ENCODE measurements at places on chromosomes 6 and 20.

DNA sequence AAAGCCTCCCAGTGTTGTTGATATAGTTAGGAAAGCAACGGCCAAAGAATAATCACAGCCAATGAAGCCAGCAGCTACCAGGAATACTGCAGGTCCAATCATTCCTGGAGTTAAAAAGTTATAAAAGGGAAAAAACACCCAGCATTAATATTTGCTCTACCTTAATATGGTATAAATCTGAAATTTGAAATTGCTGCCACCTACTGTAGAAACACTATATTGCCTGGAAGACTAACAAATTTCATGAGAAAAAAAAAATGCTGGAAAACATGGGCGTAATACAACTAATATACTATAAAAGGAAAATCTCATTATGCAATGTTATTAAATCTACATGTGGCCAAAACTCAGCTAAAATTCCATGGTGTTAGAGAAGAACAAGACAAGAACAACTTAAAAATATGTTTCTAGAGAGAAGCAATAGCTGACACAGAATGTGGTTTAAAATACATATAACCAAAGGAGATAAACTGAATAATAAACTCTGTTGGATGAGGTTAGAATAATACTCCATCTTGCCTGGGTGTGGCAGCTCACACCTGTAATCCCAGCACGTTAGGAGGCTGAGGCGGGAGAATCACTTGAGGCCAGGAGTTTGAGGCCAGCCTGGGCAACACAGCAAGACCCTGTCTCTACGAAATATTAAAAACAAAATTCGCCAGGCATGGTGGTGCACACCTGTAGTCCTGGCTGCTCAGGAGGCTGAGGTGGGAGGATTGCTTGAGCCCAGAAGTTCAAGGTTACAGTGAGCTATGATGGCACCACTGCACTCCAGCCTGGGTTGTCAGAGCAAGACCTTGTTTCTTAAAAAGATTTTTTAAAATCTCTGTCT lies 43.1 kb downstream of the SLC17A5 start:
- DNase-seq: peak; percentile 60

DNA sequence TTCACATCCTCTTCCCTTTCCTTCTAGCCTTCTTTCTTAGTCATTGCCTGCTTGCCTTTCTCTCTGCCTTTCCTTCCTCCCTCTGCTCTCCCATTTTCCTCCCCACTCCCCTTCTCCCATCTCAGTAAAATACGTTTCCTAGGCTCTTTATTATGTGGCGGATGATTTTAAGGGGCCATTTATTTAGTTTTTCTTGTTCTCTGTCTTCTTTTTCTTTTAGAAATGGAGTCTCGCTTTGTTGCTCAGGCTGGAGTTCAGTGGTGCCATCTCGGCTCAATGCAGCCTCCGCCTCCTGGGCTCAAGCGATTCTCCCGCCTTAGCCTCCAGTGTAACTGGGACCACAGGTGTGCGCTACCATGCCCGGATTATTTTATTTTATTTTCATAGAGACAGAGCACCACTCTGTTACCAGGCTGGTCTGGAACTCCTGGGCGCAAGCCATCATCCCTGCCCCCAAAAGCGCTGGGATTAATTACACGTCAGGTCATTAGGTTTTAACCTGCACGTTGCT lies 1.5 kb downstream of the MTHFD1L start:
- DNase-seq: no peak

DNA sequence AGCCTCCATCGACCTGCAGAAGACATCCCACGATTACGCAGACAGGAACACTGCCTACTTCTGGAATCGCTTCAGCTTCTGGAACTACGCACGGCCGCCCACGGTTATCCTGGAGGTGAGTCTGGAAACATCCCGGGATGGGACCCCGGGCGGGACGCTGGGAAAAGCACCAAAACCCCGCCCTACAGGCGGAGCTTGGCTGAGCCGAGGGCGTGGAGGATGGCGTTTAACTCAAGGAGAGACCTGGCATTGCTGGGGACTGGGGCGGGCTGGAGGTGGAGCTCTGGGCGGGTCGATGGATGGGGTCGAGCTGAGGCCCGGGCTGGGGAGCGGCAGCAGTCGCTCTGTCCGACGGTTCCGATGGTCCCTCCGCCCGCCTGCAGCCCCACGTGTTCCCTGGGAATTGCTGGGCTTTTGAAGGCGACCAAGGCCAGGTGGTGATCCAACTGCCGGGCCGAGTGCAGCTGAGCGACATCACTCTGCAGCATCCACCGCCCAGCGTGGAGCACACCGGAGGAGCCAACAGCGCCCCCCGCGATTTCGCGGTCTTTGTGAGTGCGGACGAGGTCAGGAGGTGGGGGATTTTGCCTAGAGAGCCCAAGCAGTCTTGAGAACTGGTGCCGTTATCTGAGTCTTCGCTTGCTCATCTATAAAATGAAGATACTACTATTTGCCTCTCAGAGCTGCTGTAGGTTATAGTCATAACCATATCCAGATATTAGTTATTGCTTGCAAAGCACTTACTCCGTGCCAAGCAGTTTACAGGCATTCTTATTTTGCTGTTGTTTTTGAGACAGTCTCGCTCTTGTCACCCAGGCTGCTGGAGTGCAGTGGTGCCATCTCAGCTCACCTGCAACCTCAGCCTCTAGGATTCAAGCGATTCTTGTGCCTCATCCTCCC lies 3.8 kb downstream of the SPAG4 start:
- DNase-seq: peak; percentile 80

GRCh38 chr6:148430897-148431296 lies 88.3 kb downstream of the SASH1 start:
- DNase-seq: no peak

- DNase-seq: peak; percentile 32
These were observed 302.0 kb downstream of the NRN1 start for GRCh38 chr6:5704708-5705107.

DNA sequence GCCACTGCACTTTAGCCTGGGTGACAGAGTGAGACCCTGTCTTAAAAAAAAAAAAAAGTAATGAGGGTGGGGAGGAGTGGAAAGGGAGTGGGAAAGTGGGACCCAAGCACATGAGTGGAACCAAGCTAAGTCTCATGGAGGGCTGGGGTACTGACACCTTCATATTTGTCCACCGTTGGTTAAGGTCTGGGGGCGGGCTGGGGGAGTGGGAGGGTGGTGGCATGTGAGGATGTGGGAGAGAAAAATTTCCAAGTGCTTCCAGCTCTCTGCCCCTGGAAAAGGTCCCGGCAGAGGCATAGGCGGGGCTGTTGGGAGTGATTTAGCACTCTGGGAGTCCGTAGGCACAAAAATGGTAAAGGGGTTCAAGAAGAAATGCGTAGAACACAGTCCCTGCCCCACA lies 6.1 kb downstream of the PSORS1C2 start:
- no peak for DNase-seq

DNA sequence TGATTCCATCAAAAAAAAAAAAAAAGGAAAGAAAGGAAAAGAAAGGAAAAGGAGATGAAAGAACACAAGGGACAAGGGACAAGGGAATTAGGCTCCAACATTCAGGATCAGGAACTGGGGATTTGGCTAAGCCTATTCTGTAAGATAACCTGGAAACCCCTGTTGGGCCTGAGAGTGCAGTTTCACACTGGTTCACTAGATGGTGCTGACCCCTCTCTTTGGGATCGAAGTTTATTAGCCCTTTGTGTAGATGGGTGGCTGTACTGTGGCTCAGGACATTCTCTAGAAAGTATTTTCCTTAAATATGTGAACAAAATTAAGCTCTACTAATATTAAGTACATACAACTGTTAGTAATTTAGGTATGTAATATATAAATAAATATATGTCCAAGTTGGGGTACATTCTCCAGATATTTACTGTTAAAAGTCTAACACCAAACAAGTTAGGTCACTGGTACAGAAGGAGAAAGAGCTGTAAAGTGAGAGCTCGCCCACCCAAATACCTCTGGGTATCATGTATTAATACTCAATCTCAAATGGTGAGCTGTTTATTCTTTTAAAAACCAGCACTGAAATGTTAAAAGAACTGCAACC lies 6.3 kb downstream of the OR2A4 start:
- DNase-seq: peak; percentile 74

DNA sequence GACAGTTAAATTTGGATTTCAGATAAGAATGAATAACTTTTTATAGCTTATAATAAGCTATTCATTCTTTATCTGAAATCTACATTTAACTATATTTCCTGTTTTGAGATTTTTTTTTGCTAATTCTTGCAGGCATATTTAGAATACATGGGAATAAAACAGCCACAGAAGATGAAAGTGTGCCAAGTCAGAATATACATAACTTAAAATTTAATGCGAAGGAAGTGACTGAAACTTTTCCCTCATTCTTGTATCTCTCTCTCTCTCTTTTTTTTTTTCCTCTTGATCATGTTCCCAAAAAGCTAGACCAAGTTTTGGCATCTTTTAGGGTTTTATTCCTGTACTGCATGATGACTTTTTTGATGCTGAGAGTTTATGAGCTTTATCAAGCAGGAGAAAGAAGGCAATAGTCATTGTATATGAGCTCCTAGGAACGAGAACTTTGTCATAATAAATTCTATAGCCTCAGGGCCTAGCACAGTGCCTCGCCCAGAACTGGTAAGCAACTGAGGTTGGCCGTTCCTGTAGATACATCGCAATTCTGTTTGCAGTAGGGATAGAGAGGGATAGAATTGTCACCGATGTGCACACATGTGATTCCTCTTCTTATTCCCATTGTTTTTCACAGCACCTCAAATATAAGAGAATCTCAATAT lies 205.2 kb downstream of the MYLK4 start:
- DNase-seq: no peak

DNA sequence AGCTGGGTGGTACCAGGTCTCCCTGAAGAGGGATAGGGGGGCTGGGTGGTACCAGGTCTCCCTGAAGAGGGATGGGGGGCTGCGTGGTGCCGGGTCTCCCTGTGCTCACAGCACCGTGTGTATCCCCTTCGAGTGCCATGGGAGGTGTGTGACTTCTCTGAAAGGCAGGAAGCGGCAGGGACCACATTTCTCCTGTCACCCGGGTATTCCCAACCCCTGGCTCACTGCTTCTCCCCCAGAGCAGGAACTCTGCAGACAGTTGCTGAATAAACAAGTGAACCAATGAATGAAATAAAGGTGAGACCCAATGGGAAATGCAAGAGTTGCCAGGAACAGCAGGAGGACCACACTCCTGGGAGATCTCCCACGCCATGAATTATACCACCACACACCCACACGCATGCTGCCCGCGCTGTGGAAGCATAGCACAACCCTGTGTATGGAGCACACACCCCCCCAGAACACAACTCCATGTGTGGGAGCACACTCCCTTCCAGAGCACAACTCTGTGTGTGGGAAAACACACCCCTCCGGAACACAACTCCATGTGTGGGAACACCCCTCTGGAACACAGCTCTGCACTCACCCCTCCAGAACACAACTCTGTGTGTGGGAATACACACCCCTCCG lies 50.7 kb downstream of the RNASET2 start:
- no peak for DNase-seq
